ENCODE measurements at places on chromosomes 4 and X.

- no peak for DNase-seq
Observed at GRCh38 chr4:105068516-105068915, 78.2 kb upstream of the TET2 start.

DNA sequence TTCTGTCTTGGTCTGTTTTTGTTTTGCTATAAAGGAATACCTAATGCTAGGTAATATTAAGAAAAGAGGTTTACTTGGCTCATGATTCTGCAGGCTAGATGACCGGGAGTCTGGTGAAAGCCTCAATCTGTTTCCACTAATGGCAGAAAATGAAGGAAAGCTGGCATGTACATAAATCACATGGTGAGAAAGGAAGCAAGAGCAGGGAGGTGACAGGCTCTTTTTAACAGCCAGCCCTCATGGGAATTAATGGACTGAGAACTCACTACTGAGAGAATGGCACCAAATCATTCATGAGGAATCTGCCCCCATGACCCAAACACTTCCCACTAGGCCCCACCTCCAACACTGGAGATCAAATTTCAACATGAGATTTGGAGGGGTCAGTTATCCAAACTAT is 27.6 kb downstream of the SATL1 start:
- DNase-seq = no peak

DNA sequence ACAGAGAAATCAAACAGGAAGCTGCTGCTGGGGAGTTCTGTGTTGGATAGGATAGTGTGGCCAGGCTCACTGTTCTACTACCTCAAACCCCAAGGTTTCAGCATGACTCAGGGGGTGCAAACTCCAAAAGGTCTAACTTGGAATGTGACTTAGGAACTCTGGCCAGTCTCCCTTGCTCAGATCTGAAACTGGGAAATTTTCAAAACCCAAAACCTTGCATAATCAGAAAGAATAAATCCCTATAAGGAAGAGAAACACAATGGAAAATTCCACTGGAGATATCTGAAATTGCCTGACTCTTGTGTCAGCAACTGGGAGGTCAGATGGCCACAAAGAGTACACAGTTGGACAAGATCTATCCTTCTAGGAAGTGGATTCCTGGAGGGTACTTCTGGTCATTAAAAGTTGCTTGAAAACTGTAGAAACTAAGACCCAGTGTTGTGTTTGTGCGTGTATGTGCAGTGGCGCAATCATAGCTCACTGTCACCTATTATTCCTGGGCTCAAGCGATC is 58.0 kb downstream of the PPEF2 start:
- DNase-seq = no peak

- no peak for DNase-seq
Observed at GRCh38 chr4:75834772-75835154, 67.5 kb downstream of the PPEF2 start.

- DNase-seq = no peak
Observed at GRCh38 chr4:866761-867390, 40.9 kb upstream of the CPLX1 start.
